ENCODE measurements at places on chromosomes 5 and 9.
A peak's percentile ranks its signal among the peaks of the same experiment; 100 is the strongest.

DNA sequence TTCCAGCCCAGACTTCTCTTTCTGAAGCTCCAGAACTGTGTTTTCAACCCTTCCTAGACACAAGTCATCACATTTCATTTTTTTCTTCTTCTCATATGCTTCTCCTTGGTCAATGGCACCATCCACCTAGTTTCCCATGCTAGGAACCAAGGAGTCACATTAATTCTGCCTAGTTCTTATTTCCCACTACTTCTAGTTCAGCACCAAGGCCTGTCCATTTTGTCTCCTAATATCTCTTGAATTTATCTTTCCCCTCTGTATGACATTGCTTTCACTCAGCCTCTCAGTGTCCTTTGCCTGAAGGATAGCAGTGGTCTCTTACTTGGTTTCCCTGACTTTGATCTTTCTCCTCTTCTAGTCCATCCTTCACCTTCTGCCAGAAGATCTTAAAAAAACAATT, 38.8 kb downstream of the ARHGEF28 start:
- DNase-seq = no peak

DNA sequence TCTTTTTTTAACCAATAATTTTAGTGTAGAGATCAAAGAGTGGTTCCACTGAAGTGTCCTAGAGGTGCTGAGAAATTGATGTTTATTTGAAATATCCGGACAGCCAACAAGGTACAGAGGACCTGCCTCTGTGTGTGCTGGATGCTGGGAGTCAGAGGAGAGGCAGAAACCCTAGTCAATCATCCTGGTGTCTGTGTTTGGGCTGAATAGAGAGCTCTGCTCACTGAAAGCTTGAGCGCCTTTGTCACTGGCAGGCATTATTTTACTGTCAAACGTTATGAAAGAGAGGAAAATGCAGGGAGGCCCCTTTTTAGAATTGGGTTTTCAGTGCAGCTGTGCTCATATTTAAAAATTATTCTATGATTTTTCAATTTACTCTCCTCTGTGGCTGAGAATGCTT, 480.3 kb upstream of the TYRP1 start:
- no peak for DNase-seq

DNA sequence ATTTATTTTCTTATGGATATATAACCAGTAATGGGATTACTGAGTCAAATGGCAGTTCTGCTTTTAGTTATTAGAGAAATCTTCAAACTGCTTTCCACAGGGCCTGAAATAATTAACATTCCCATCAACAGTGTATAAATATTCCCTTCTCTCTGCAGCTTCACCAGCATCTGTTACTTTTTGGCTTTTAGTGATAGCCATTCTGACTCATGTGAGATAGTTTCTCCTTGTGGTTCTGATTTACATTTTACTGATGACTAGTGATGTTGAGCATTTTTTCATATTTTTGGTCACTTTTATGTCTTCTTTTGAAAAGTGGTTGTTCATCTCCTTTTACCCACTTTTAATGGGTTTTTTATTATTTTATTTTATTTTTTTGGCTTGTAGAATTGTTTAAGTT, 1290.3 kb upstream of the CDH9 start:
- DNase-seq = no peak

GRCh38 chr9:128224877-128225276, 21.7 kb downstream of the DNM1 start:
- DNase-seq = no peak

DNA sequence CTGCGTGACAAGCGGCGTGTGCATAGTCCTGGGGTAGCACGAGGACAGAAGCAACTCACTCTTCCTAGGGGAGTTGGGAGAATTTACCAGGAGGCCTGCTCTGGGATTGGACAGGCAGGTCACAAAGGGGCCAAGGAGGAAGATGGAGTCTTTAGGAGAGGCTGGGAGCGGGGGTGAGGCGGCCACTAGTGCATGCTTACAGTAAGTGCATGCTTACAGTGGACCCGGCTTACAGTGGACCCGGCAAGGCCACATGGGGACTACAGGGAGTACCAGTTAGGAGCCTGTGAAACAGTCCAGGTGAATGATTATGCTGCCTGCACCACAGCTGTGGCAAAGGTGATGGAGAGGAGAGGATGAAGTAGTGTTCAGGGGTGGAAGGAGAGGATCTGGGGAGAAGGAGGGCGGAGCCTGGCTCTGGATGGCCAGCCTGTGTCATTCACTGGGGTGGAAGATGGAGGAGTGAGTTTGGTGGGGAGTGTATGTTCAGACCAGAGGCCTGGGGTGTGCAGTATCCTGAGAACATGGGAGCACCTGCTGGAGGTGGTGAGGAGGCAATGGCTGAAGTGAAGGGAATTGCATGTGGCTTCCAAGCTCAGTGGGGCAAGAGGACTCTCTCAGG, 78.7 kb downstream of the CRB2 start:
- DNase-seq = peak; percentile 16

Data from SW480 (cell line).